Posterior vena cava (tissue), 2 donors: ENCODE measurements at places on chromosomes 2 and 18. TPM values are rescaled to one million over a fixed set of nuclear protein-coding genes. Genes with fewer than 3 reads are reported as not detected.

DNA sequence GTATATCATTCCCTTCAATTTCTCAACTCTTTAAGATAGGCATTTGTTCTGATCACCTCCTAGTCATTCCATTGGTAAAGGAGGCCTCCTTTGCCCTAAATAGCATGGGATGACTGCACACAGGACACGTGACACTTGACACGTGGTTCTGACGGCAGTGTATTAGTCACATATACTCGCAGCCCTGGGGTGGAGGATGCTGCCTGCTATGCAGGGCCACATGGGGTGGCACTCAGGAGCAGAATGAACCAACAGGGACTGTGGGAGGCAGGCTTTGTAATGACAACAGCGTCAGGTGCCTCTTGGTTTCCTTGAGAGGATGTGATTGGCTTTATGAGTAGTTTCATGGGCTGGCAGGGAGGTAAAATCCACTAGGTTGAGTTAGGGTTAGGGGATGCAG is 9.3 kb upstream of the KCNS3 start:
- no peak for DNase-seq

- peak; percentile 77 for DNase-seq
These were observed 36.9 kb downstream of the ATOH8 start for GRCh38 chr2:85790499-85791188.

- no peak for DNase-seq
These were observed 27.8 kb upstream of the RNF125 start for GRCh38 chr18:31990823-31991222.

DNA sequence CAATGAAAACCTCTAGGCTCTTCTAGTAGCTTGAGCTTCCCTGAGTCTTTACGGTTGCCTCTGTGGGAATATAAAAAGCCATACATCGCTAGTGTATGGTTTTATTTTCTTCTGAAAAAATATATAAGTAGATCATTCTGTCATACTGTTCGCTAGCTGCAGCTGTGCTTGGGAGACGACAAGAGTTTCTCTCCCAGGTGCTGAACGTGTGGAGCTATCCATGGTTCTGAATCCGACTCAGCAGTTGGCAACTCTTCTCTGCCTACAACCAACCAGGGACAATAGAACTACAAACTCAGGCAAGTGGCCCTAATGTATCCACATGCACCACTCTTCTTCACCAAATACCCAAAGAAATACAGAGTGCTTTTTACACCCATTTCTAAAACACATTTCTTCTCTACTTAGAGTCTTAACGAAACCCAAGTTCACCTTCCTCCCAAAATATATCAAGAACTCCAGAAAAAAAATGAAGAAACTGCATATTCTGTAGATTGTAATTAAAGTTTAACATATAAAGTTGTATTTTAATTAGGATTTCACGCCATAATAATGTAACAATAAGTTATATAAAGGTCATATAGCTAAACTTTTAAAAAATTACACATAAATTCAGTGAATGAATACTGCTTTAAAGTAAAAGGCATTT is 2.2 kb upstream of the KCNH7 start:
- no peak for DNase-seq

- no peak for DNase-seq
These were observed 414.3 kb downstream of the ZNF804A start for GRCh38 chr2:185012643-185013042.

- DNase-seq: no peak
These were observed 80.5 kb upstream of the CAVIN2 start for GRCh38 chr2:191927319-191927867.

- DNase-seq: no peak
These were observed 11.3 kb downstream of the STK17B start for GRCh38 chr2:196160101-196160500.

DNA sequence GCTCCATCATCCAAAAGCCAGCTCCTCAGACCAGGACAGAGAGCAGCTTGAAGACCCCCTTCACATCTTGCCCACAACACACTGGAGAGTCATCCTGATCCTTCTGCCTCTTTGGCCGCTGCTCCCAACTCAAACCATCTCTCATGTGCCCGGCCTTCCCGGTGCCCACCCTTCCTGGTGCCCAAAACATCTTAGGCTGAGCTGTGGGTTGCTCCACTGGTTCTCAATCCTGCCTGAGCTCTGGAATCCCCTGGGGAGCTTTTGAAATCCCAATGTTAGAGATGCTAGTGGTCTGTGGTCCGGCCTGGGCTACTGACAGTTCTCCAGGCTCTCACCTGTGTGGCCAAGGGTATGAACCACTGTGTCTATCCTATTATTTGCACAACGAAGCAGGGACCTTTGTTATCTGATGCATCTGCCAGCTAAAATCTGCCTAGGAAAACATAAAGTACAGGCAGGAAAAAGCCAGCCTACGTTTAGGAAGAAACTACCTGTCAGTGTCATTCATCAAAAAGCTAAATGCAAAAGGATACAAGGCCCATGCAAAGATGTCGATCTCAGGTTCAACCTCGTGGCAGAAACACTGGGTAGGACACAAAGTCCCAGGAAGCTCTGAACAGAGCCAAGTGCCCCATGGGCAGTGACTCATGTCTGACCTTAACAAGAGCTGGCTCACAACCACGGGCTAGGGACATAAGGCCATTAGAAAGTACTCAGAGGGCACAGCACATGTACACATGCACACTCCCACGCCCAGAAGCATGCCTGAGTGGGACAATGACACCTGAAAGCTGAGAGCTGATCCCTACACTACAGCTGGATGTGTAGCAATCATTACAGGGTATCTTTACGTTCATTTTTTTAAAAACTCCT is 30.8 kb downstream of the TBC1D8 start:
- DNase-seq: peak; percentile 87

- no peak for DNase-seq
These were observed 45.5 kb downstream of the RAB12 start for GRCh38 chr18:8654503-8655451.

GRCh38 chr2:27795093-27795834 is 23.7 kb downstream of the MRPL33 start:
- DNase-seq: no peak

GRCh38 chr2:40450066-40450795 is 1.7 kb downstream of the SLC8A1 start:
- peak; percentile 75 for DNase-seq

GRCh38 chr18:499776-500631 is 497 bp downstream of the COLEC12 start:
- DNase-seq: peak; percentile 82

The SKA1 gene
- 0.51 TPM for total RNA-seq

The PROKR1 gene
- 0.05 TPM for total RNA-seq

The ATOH8 gene
- total RNA-seq: 17.5 TPM

The EFR3B gene
- 1.7 TPM for total RNA-seq
